ENCODE measurements at places on chromosomes 5 and 9. TPM values are rescaled to one million over a fixed set of nuclear protein-coding genes. Genes with fewer than 3 reads are reported as not detected.
A peak's percentile ranks its signal among the peaks of the same experiment; 100 is the strongest.

Gene PCDHB6
- polyA plus RNA-seq: 0.96 TPM

Gene ZNF658
- 4.4 TPM for polyA plus RNA-seq

Gene AGXT2
- polyA plus RNA-seq: 33.8 TPM

Gene TMED7
- polyA plus RNA-seq: 107 TPM

Gene CDX1
- polyA plus RNA-seq: 196 TPM

GRCh38 chr5:128413356-128413755 lies 124.7 kb downstream of the FBN2 start:
- H3K27me3 ChIP-seq: no peaks in the 10 kb centered on the region
- no peaks in the 10 kb centered on the region for H3K36me3 ChIP-seq
- no peak overlapping the region for H3K4me3 ChIP-seq
- no peak for DNase-seq

- H3K27ac ChIP-seq: no peak overlapping the region
- H3K4me3 ChIP-seq: no peak overlapping the region
- DNase-seq: no peak
- no peaks in the 10 kb centered on the region for H3K4me1 ChIP-seq
These were observed 4.5 kb downstream of the RCL1 start for GRCh38 chr9:4796988-4797853.

GRCh38 chr5:14347522-14347921 lies 204.4 kb downstream of the TRIO start:
- peaks cover 1% of the 10 kb centered on the region for H3K4me1 ChIP-seq
- no peaks in the 10 kb centered on the region for H3K27me3 ChIP-seq
- DNase-seq: no peak

DNA sequence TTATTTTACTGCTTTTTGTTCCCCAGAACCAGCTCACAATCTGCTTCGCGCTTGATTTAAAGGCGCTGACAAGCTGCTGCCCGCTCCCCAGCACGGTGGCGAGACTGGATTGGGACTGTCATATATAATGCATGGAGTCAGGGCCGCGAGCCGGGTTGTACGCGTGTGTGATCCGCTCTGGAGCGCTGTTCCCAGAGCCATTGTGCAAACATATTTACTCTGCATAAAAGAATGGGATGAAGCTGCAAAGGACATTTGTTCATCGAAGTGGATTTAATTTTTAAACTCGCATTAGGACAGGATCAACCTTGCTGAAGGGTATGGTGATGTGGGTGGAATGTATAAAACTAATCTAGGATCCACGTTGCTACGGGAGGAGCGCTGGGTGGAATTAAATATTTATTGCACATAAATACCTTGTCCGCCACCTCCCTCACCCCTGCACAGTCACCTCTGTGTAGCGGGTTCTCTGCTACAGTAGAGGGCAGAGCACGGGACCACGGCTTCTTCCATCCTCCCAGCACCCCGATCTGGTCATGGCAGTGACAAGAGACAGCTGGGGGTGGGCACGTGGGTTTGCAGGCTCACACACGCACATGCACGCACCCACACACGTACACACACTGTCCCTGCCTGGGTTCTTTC lies 18.1 kb upstream of the FCN1 start:
- no peak overlapping the region for H3K27ac ChIP-seq
- no peak for DNase-seq
- H3K4me1 ChIP-seq: no peaks in the 10 kb centered on the region
- no peaks in the 10 kb centered on the region for H3K36me3 ChIP-seq

DNA sequence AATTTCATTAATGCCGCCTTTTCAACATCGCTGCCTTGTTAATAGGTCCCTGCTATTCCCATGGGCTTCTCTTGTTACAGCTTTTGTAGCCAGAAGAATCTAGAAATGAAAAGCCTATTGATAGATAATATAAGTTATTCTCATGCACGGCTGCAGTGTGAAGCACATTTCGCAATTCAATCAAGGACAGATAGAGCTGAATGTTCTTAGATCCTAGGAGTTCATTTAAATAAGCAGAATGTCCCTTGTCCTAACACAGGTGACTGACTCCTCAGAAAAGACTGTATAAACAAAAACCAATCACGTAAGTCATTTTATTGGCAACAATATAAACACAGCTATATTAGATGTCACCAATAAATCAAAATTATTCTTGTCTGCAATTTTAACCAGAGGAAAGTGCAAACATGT lies 9.4 kb downstream of the GLIS3 start:
- no peaks in the 10 kb centered on the region for H3K27me3 ChIP-seq
- no peak for DNase-seq
- H3K4me1 ChIP-seq: no peaks in the 10 kb centered on the region
- no peak overlapping the region for H3K27ac ChIP-seq
- H3K36me3 ChIP-seq: no peaks in the 10 kb centered on the region

- H3K27ac ChIP-seq: no peak overlapping the region
- peaks cover 6% of the 10 kb centered on the region for H3K27me3 ChIP-seq
- DNase-seq: no peak
These were observed 119.6 kb downstream of the BOD1 start for GRCh38 chr5:173496883-173497255.

GRCh38 chr9:127968700-127969383 lies 11.9 kb downstream of the EEIG1 start:
- no peaks in the 10 kb centered on the region for H3K27me3 ChIP-seq
- peaks cover 3% of the 10 kb centered on the region for H3K36me3 ChIP-seq
- peak overlapping the region; percentile 99 for H3K27ac ChIP-seq
- H3K4me1 ChIP-seq: peaks cover 87% of the 10 kb centered on the region
- no peak overlapping the region for H3K4me3 ChIP-seq

GRCh38 chr5:169350016-169350415 lies 49.1 kb upstream of the SLIT3 start:
- H3K4me3 ChIP-seq: no peak overlapping the region
- DNase-seq: no peak
- no peak overlapping the region for H3K27ac ChIP-seq
- no peaks in the 10 kb centered on the region for H3K4me1 ChIP-seq

DNA sequence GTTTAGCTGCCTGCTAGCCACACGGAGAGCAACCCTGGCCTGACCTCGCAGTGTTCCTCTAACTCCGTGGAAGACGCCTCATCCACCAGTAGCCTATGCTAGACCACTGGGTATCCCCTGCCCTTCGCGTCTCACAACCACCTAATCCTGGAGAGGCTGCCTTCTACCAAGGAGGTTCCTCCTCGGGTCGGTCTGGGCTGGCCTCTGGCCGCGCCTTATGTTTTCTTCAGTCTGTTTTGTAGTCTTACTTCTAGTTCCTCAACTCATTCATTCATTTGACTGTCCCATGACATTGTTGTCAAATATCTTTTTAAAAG lies 1.6 kb upstream of the TPM2 start:
- H3K36me3 ChIP-seq: peaks cover 5% of the 10 kb centered on the region
- peaks cover 2% of the 10 kb centered on the region for H3K27me3 ChIP-seq
- peak overlapping the region; percentile 86 for H3K27ac ChIP-seq
- no peak for DNase-seq

GRCh38 chr5:173108914-173109313 lies 35.4 kb upstream of the BNIP1 start:
- DNase-seq: no peak
- peaks cover 37% of the 10 kb centered on the region for H3K36me3 ChIP-seq
- H3K4me3 ChIP-seq: no peak overlapping the region

DNA sequence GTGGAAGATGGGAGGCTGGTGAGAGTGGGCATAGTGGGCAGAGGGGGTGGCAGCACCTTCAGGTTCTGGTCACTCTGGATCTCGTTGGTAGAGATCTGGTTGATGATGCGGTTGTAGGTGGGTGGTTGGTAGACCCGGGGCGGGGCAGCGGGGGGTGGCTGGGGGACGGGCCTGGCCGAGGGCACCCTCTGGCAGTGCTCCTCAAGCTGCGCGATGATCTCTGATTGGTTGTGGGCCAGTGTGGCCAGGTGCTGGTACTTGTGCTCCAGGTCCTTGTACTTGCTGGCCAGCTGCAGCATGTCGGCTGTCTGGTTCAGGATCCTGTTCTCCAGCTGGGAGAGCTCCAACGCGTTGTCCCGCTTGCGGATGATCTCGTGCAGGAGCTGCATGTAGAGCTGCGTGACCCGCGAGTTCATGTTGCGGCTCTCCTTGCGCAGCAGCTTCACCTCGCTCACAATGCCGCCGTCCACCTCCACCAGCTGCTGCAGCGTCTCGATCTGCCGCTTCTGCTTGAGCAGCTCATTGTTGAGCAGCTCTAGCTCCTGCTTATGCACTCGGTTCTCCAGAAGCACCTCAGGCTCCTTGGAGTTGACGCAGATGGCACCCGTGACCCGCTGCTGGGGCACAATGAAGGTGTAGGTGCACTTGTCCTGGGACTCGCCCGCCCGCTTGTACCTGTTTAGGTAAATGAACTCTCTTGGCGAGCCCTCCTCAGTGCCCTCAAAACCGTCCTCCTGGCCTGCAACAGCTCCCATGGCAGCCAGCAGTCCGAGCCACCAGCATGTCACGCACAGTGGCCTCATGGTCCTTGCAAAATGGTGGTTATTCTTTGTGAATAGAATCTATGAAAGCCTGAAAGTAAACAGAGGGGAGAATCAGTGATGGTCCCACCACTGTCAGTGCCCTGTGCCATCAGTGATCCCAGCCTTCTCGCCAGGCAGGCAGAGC lies 14.2 kb downstream of the ANGPTL2 start:
- H3K36me3 ChIP-seq: peaks cover 48% of the 10 kb centered on the region
- no peaks in the 10 kb centered on the region for H3K27me3 ChIP-seq
- H3K4me1 ChIP-seq: peaks cover 10% of the 10 kb centered on the region
- H3K27ac ChIP-seq: no peak overlapping the region
- H3K4me3 ChIP-seq: no peak overlapping the region
